ENCODE measurements at places on chromosomes 4 and X.

GRCh38 chr4:103664436-103665075 is 55.2 kb downstream of the TACR3 start:
- no peak for DNase-seq

GRCh38 chr4:100391863-100392262 is 126.0 kb downstream of the EMCN start:
- DNase-seq: no peak

DNA sequence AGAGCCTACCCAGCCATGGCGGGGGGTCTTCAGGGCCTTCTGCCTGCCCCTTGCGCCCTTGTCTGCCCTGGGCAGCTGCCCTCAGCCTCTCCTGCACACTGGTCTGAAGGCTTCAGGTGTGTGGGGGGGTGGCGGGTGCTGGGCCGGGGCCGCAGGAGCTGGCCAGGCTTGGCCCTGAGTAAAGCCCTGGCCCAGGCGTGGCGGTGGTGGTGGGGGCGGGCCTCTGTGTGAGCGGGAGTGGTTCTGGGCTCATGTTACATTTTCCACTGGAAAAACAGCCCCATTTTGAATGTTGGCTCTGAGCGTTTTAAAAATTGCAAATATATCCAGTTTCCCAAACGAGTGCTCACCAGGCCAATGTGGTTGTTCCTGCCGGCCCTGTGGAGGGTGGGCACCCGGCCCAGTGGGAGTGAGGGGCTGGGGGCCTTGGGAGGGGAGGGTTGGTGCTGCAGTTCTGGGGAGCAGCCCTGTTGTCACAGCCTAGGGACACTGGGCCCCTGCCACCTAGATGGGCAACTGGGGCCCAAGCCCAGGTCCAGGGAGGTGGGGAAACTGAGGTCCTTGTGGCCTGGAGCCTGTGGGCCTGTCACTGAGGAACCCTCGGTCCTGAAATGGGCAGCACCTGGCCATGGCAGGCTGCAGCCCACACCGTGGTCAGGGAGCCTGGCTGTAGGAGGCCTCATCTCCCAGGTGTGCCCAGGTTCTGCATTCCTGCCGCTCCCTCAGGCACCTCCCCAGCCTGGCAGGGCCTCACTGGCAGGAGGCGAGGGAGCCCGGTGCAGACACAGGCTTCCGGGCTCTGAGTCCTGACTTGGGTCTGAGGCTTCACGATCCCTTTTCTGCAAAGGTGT is 28.3 kb downstream of the FGFRL1 start:
- DNase-seq: no peak

DNA sequence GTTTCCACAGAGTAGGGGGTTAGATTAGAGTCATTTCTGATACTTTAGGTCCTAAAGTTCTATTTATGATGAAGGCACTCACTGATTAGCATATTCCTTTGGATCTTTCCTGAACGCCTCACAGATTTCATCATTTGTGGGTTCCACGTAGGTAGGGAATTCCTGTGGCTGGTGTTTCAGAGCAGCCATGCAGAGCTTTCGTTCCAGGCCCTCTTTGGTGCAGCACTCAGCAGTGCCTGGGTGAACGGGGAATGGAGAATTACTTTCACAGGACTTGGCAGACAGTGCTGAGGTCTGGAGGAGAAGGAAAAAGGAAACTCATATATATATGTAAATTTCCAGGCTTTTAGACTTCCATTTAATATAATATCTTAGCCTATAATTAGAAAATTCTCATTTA is 18.5 kb downstream of the GC start:
- no peak for DNase-seq

DNA sequence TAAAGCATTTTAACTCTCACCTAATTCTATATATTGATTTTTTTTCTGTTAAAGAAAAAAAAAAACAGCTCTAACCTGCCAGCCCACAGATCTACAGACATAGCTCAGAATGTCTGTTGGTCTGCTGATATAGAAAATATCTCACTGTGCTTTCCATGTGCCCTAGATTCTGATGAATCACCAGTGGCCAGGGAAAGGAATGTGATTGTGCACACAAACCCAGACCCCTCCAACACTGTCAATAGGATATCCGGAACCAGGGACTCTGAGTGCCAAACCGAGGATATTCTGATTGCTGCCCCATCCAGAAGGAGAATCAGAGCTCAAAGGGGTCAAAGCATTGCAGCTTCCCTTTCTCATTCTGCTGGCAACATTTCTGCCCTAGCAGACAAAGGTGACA is 12.1 kb upstream of the SCML1 start:
- DNase-seq: no peak

GRCh38 chr4:101163936-101164335 is 183.4 kb downstream of the PPP3CA start:
- no peak for DNase-seq

DNA sequence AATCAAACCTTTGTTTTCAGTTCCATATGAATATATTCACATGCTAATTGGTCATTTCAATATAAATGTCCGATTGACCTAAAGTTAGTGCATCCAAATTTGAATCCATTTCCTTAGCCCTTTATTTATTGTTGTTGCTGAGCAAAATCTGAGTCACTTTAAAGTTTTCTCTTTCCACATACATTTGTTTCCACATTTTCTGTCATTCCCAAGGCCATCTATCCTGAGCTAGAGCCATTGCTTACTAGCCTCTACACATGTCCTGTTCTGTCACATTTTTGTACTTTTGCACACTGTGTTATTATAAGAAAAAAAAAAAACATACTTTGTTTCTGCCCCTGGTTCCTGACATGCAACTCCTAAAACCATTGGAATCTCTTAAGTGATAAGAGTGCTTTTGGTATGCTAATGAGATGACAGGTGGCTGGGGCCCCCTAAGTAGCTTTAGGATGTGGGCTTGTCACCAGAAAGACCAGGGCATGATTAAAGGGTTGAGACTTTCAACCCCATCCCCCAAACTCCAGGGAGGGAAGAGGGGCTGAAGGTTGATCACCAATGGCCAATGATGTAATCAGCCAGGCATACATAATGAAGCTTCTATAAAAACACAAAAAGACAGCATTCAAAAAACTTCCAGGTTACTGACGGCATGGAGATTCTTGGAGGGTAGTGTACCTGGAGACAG is 353.3 kb upstream of the MAGEB16 start:
- DNase-seq: no peak

- DNase-seq: peak; percentile 12
Measured at GRCh38 chrX:130267956-130268448, 697 bp downstream of the ZNF280C start.

GRCh38 chr4:59240011-59240410 is 1960.1 kb upstream of the ADGRL3 start:
- DNase-seq: no peak

DNA sequence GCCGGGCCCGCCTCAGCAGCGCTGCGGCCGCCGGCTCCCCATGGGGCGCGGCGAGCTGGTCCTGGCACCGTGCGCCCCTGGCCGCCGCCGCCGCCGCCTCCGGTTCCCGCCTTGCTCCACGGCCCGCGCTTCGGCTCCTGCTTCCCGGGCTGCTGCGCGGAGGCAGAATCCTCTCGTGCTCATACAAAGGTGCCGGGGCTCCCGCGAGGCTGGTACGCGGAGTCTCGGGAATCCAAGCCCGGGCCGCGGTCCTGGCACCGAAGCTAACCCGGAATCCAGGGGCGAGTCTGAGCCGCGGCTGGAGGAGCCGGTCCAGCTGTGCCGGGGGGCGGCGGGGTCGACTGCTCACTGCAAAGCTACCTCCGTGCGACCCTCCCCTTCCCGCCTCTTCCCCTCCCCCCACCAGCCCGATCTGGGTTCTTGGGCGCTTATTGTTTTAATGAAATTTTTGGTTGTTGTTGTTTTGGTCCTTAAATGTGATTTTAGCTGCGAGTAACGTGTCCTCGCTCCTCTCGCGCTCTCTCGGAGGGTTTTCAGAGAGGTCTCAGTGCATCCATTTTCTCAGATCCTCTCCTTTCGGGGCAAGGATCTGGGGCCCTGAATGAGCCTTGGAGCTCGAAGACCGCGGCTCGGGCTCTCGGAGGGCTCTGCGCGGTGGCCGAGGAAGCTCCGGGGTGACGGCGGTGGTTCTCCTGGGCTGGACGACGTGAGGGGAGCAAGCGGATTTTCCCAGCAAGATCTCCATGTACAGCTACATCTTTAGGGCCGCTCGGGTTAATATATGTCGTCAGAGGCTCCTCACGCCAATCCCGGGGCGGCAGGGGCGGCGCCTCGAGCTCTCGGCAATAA is at the start of gene HAND2:
Gene HAND2 (minus strand): TSS at position 753 of the 849 bp plus-strand sequence. CDS start 940 bp downstream, outside the sequence.
- DNase-seq: no peak

GRCh38 chr4:32207456-32207855 is 1487.3 kb downstream of the PCDH7 start:
- DNase-seq: no peak

DNA sequence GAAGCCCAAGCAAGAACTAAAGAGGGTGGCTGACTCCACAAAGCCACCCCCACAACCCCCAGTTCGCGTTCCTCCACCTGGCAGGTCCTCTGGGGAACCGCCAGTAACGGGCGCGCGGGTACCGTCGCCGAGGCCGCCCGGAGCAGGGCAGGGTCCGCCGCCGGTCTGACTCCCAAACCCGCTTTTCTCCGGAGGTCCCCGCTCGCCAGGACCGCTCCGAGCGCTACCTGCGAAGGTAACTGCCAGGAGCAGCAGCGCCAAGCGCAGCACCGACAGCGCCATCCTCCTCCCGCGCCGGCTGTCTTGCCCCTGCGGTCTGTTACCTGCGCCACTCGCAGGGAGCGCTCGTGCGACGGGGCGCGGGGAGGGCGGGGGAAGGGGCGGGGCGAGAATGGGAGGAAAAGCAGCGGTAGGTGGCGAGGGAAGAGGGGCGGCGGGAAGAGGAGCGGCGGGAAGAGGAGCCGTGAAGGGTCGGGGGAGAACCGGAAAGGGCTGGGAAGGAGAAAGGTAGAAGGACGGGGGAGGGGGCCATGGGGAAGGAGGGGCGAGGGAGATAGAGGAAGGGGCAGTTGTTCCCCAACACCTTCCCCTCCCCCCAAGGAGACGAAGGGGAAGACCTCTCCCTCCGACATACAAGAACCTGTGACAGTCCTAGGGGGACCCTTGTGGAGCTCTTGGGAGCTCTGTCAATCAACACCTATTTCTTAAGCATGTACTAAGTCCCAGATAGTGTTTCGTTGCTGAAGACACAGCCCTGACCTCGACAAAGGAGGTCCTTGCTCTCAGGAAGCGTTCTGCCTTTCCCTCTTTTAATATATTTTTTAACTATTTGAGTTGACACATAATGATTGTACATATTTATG is at the start of gene SPINK2:
Gene SPINK2 (minus strand): TSS at position 321 of the 863 bp plus-strand sequence. CDS start 39 bp downstream, at position 282.
- peak; percentile 58 for DNase-seq

- no peak for DNase-seq
Measured at GRCh38 chr4:183197140-183197539, 98.1 kb downstream of the WWC2 start.

DNA sequence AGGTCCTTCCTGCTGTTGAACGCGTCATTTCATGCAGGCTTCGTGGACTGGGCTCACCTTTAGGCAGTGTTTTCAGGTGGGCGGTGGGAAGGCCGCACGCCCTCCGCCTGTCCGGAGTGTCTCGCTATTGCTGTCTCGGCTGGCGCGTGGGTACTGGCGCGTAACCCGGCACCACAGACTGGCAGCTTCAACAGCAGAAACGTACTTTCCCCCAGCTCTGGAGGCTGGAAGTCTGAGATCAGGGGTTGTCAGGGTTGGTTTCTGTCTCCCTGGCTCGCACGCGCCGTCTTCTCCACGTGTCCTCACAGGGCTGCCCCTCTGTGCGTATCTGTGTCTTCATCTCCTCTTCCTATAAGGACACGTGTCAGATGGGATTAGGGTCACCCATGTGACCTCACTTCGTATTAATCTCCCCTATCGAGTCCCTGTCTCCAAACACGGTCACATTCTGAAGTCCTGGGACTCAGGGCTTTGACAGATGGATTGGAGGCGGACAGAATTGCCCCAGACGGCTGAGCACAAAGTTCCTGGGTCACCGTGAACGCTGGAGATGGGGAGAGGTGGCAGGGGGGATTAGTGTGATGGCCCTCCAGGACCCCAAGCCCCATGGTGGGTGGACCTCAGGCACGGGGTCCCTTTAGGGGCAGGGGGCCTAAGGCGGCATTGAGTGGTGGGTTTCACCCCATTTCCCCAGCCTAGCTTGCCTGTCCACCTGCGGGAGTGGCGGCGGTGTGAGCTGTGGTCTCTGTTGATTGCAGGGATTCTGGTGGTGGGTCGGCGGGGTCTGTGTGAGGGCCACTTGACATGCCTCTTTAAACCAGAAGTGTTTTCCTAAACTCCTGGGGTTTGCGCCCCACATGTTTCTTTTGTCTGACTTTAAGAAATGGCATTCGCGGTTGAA is 83.4 kb upstream of the LRPAP1 start:
- DNase-seq: no peak

DNA sequence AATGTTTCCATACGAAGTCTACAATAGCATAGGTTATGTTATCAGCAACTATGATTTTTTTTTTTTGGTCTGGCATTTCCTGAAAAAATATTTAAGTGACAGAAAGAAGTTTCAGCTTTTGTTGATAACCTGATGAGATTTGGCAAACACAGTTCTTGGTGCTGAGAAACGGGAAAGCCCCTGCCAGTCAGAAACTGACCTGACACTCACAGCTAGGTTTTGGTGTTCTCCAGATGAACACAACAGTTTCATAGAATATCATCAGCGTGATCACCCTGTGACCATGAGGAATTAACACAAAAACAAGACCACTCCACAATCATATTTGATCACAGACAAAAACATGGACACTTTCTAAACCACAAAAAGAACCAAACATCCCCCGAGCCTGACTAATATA is 152.5 kb upstream of the DCAF8L1 start:
- DNase-seq: no peak

DNA sequence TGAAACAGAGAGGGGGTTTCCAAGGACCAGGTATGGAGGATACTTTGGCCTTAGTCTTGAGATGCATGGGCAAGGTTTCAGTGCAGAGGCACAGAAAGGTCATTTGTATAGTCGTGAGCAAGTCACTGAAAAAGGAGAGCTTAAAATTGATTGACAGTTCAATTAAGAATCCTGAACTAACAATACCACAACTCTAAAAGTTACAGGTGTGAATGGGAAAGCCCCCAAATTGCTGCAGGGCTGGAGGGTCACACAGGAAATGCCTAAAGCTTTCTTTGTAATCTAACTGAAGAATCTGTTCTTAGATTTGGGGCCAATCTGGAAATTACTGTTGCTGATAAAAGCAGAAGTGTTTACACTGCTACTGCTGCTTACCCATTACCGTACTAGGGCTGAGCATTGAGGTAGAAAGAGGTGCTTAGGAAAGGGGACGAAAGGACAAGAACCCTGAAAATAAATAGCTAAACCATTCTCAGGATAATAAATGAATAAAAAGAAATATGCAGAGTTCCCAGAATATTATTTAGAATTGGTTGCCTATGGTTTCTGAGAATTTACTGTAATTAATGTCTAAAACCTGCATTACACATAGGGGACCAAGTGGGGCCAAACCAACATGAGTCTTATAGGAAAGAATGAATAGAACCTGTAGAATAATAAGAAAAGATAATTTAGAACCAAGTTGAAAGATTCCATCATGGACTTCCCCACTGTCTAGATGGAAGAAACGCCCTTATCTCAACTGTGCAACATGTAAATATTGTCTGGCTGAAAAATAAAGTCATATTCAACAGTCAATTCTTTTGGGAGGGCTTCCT is 91.9 kb upstream of the PPP1R2C start:
- peak; percentile 3 for DNase-seq

- DNase-seq: peak; percentile 66
Measured at GRCh38 chr4:921830-922331, 10.2 kb downstream of the GAK start.

- no peak for DNase-seq
Measured at GRCh38 chr4:70927502-70928137, 25.5 kb downstream of the MOB1B start.

- no peak for DNase-seq
Measured at GRCh38 chr4:5712931-5713330, 1.9 kb downstream of the EVC start.

GRCh38 chr4:22670956-22671355 is 21.8 kb upstream of the GBA3 start:
- DNase-seq: no peak

Measured in GM13976 (cell line).